ENCODE measurements at places on chromosomes 13 and 19.
A peak's percentile ranks its signal among the peaks of the same experiment; 100 is the strongest.

DNA sequence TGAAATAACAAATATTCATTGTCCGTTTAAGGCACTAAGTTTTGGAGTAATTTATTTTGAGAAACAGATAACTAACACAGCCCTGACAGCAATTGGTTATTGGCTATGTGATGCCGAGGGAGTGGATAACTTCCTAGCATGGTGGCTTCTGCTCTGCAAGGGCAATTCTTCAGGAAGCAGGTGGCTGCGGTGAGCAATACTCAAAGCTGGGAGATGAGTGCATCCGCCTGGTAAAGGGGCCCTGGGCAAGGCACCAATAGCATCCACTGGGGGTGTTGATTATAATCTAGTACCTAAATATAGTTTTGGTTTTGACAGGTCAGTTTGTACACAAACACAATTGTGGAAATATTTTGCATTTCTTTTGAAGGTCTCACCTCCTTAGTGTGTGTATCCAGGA is 41.0 kb downstream of the CCDC70 start:
- DNase-seq, result no peak

DNA sequence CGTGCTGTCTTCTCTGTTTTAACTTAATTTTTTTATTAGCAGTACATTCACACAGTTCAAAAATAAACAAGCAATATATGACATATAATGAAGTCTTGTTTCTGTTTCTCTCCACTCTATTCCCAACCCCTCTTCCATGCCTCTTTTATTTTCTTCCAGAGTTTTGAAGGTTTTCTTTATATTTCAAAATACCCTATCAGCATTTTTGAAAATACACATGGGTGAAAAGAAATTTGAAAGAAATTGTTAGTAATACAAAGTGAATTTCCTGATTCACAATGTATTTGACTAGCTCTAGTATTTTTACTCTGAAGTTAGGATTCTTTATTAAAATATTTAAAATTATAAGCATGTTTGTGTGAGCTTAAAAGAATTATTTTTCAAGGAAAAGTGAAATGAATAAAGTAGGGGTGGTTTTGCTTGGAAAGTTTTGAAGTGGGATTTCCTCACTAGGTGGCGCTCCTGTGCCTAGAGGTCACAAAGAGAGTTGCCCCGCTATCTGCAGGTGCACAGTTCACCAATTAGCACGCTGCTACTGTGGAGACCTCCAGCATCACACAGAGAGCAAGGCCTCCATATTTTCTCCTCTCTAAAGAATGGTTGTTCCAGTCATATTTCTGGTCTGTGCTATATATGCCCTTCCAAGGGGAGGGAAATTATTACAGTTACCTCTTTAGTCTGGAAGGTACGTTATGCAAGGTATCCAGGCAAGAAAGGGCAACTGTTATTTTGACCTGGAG is 37.6 kb downstream of the SOX21 start:
- DNase-seq, result no peak

DNA sequence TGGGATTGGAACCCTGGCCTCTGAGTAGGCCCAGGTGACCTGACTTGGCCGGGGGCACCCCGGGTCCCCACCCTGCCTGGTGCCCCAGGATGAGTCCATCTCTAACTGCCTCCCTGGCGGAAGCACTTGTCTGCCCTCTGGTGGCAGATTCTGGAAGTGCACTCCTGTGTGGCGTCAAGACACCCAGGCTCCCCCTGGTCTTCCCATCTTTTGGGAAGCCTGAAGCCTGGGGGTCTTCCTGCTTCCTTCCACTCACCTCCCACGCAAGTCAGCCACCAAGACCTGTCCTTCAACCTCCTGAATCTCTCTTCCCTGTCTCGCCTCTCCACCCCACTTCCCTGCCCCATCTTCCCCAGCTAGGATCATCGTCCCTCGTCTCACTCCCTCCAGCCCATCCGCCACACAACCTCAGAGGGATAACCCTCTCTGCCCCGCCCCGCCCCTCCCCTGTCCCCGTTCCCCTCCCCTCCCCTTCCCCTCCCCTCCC is 7.4 kb downstream of the RABAC1 start:
- peak; percentile 39 for DNase-seq

- DNase-seq, result no peak
These were observed 1.8 kb upstream of the CD37 start for GRCh38 chr19:49333418-49333805.

DNA sequence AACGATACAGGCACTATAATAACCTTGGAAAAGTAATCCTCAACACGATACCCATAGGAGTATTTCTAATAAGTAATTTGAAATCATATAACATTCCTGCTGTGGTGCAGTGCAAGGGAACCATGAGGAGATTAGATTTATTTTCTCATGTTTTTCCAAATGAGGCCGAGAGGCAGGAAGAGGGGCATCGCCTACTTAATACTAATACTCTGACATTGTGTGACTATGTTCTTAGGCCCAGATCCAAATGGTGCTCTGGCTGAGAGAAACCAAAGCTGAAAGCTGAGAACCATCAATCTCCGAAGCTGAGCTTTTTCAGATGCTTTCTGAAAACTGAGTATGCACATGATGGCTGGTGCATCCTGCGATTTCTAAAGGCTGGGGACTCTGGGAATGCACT is 248.0 kb upstream of the MAB21L1 start:
- DNase-seq, result no peak

GRCh38 chr13:63307228-63307627 is 1891.6 kb upstream of the PCDH20 start:
- DNase-seq, result peak; percentile 18

DNA sequence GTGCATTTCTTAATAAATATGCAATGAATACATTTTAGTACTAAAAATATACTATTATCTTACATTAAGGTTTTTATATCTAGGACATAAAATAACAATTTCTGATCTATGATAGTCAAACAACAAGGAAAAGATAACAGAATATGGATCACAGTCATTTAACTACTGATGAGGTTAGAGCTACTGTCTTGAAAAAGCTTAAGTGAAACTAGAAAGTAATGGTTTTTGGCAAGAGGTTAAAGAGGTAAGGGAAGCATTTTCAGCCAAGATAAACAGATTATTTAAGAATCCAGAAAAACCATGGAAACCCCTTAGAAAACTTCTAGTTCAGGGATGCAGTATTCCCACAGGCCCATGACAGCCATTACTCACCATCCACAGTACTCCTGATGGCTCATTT is 787.4 kb downstream of the DACH1 start:
- no peak for DNase-seq

- no peak for DNase-seq
These were observed 84.3 kb downstream of the EPSTI1 start for GRCh38 chr13:42907745-42908144.

DNA sequence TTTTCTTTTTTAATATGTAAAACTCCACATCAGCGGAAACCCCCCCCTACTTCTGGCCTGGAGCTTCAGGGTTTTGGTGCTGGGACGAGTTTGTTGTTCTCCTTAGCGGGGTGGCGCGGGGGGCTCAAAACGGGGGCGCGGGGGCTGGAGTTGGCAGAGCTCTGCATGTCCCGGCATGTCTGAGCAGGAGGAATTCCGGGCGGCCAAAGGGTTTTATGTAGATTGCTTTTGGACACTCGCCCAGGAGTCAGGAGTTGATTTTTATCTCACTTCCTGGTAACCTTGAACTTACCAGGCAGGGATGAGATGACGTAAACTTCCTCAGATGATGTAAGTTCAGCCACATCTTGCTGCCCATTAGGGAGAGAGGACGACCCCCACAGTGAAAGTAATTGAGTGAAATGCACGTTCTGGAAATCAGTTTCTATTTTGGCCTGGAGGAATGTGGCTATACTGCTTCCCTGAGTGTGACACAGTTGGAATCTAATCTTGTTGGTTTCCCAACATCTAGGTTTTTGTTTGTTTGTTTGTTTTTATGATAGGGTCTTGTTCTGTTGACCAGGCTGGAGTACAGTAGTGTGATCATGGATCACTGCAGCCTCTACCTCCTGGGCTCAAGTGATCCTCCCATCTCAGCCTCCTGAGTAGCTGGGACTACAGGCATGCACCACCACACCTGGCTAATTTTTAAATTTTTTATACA is 21.0 kb upstream of the GDF15 start:
- peak; percentile 83 for DNase-seq

DNA sequence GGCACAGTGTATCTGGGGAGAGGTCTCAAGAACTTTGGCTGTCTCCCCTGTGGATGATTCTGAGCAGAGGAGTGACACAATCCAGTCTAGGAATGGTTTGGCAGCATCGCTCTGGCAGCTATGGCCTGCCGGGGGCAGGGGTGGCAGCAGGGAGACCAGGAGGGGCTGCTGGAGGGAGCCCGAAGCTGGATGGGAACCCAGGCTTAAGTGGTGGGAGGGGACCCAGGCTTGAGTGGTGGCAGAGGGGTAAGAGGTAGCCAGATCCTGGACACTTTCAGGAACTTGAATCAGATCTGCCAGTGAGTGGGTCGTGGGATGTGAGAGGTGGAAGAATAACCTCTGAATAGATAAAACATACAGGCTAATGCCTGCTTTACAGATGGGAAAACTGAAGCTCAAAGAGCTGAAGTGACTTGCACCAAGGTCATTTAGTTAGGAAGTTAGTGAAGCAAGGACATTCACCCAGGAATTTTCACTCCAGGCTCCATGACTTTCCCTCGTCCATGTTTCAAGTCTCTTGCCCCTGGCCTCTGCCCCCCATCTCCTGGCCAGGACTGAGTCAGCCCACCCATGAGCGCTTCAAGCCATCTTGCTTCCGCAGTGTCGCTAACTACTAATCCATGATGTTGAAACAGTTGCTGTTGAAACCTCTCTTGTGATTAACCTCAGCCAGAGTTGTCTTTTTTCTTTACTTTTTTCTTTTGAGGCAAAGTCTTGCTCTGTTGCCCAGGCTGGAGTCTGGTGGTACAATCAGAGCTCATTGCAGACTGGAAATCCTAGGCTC is 29.9 kb upstream of the C1QTNF9 start:
- DNase-seq, result no peak

DNA sequence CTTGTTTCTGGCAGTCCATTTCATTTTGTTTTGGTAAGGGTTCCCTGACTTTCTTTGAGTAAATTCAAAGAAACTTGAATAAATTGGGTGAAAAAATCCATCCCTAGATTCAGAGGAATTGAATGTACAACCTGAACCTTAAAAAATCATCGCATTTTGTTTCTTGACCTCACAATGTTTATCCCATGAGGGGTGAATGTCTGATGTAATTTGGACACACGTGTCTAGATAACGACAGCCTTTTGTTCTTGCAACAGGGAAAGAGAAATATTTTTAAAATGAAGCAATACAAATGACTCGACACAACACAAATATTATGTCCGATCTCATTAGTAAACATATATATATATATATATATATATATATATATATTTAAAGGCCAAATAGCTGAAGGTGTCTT is 453.2 kb upstream of the ATXN8OS start:
- DNase-seq, result no peak

GRCh38 chr13:76820759-76821158 is 65.4 kb downstream of the KCTD12 start:
- DNase-seq, result no peak

DNA sequence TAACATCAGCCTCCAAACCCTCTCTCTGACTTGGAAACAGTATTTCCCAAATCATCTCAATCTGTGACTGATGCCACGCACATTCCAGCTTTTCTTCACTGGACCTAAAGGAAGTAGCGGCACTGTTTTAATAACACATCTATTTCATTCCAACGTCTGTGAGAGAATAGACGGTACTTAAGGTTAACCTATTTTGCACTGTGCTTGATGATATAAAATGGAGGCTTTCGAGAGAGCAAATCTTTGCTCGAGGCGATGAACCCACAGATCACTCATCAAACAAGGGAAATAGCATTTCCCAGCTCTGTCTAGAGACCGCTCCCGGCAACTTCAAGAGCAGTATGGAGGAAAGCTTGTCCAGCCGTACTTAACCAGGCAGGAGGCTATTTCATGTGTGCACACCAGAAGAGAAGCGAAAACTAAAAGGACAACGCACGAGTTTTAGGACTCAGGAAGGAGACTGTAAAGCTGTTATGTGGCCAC is 2.9 kb downstream of the UBL3 start:
- peak; percentile 21 for DNase-seq

GRCh38 chr13:85386424-85386823 is 412.8 kb downstream of the SLITRK6 start:
- no peak for DNase-seq

GRCh38 chr13:45615501-45616101 is at the start of gene ERICH6B:
Gene ERICH6B (minus strand): TSS chr13:45615739. CDS start chr13:45597005, 18,734 bp downstream.
- peak; percentile 6 for DNase-seq

DNA sequence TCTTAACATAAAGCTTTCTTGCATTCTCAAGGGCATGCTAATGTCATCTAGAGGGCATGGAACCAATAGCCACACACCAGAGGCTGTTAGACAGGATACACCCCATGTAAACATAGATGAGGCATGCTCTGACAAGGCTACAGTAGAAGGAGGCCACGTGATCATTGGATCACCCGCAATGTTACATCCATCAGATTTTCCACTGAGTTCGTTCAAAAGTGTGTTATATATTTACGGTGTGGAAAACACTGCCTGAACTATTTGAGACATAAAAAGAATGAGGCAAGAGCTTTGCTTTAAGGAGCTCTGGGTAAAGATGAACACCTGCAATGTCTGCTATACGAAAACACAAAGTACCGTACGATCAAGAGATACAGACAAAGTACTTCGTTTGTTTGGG is 817.5 kb upstream of the SLC10A2 start:
- peak; percentile 12 for DNase-seq

- DNase-seq, result no peak
These were observed 384.2 kb upstream of the ZNF507 start for GRCh38 chr19:31961191-31961590.
